ENCODE measurements at places on chromosomes 11 and 22.

- DNase-seq = no peak
Observed at GRCh38 chr22:30743257-30744020, 48.8 kb downstream of the OSBP2 start.

- DNase-seq = no peak
Observed at GRCh38 chr11:58919980-58920379, 19.3 kb upstream of the GLYATL1 start.

DNA sequence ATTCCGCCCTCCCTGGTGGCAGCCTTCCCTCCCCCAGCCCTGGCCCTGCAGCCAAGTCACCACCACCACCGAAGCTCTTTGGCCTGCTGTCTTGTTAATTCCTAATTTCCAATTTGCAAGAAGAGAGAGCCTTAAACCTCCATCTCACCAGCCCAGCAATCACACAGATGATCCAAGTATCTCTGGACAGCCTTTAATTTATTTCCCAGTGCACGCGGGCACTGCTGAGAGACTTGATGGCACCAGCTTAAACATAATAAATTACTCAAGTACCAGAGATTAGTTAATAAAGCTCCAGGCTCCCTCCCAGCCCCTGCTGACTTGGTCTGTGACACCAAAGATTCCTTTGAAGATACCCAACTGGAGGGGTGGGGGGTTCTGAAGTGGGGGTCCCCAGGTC lies 494.7 kb downstream of the BUD13 start:
- DNase-seq = no peak

GRCh38 chr11:31881825-31882224 lies 70.7 kb upstream of the PAX6 start:
- DNase-seq = no peak

GRCh38 chr22:27467711-27468110 lies 333.8 kb downstream of the MN1 start:
- no peak for DNase-seq

- DNase-seq = no peak
Observed at GRCh38 chr11:121887976-121888557, 227.9 kb downstream of the BLID start.

GRCh38 chr22:32202539-32203180 lies 2.2 kb downstream of the RFPL2 start:
- peak; percentile 13 for DNase-seq

DNA sequence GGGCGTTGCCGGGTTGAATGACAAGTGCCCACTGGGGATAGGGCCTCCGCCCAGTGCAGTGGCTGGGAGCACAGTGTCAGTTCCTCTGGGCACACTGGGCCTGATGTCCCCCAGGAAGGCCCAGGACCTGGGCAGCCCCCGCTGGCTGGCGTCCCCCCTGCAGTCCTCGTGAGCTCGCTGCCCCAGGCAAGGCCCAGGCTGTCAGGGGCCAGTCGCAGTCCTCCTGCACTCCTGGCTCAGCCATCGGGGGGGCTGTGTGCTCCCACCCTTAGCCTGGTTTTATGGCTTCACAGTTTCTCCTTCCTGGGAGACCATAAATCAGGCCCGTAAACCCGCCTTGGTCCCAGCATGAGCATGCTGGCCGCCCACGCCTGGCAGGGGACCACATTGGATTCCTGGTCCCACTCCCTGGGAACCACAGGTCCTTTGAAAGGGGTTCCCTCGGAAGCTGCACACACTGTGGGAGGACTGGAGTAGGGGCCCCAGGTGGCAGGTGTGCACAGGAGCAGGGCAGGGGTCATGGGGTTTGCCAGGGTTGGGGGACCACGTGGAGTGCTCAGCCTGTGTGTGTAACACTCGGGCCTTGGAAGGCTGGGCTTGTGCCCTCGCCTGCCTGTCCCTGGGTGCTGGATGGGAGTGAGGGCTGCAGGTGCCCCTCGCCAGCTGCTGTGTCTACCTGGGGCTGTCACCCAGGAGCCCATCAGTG lies 113.6 kb downstream of the KCNQ1OT1 start:
- no peak for DNase-seq

GRCh38 chr22:50011447-50012210 lies 936 bp downstream of the IL17REL start:
- no peak for DNase-seq

DNA sequence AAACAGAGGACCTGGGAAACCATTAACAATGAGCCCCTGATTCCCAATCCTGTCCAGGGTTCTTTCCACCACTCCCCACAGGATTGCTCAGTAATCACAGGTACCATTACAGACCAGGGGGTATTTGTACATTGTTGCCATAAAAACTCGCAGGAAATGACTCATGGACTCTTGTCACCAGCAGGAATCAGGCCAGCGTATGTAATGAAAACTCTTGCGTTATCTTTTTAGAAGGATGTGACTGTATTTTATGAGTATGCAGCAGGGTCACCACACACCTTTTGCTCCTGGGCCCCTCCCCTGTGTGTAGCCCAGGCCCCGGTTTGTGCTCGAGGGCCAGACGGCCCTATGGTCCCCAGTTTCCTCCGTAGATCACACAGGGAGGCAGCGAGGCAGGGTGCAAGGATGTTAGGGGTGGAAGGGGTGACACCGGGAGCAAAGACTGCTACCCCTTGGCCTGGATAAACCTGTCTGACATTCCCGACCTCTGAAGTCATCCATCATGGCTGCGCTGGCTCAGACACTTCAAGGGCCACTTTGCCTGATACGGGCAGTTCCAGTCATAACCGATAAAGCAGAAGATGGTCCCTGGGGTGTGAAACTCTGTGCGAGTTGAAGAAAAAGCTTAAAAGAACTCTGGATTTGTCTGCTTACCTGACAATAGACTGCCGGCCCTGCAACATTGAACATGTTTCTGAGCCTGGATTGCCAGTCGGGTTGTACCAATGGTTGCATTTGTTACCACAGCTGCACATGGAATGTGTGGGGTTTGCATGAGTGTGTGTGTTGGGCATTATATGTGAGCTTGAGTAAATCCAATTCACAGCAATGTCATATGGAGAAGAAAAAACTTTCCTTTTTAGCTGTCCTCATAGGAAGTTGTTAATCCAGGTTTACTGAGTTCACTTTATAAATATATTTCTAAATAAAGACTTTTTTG lies 56.9 kb downstream of the MICAL2 start:
- no peak for DNase-seq

GRCh38 chr11:13110145-13110544 lies 101.0 kb downstream of the RASSF10 start:
- DNase-seq = no peak

- no peak for DNase-seq
Observed at GRCh38 chr11:104130161-104130560, 33.8 kb downstream of the PDGFD start.

- no peak for DNase-seq
Observed at GRCh38 chr11:102920118-102920684, 35.3 kb downstream of the MMP13 start.

DNA sequence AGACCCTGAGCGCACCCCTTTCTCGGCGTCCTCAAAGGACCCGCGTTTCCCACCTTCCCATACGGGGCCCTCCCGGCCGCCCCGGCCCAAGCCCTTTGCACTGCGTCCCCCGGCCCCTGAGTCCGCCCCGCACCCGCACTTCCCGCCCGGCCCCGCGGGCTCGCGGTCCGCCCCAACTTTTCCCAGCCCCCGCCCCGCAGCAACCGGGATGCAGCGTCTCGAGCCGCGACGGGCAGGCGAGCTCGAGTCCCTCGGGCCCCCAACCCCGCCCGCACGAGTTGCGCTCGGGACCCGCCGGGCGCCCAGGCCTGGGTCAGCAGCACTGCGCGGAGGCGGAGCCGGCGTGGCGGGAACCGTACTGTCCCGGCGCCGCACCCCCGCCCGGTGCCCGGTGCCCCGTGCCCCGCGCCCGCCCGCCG lies 371 bp downstream of the SMCO4 start:
- no peak for DNase-seq

GRCh38 chr11:84899740-84900139 lies 727.4 kb downstream of the DLG2 start:
- DNase-seq = no peak

DNA sequence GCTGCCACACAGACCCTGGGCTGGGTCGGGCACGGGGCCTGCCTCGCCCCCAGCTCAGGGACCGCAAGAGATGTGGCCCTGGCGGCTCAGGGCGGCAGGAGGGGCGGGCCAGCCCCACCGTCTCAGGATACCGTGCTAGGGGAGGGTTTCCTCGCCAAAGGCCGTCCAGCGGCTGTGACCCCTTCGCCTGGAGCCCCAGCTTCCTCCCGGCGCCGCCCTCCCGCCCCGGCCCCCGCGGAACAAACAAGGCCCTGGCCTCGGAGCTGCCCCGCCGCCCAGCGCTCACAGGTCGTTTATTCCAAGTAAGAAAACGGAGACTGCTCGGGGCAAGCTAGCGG lies 543 bp upstream of the AP2A2 start:
- no peak for DNase-seq
